Cortex of kidney (tissue), 1 donor: ENCODE measurements at places on chromosomes 7 and 10.

DNA sequence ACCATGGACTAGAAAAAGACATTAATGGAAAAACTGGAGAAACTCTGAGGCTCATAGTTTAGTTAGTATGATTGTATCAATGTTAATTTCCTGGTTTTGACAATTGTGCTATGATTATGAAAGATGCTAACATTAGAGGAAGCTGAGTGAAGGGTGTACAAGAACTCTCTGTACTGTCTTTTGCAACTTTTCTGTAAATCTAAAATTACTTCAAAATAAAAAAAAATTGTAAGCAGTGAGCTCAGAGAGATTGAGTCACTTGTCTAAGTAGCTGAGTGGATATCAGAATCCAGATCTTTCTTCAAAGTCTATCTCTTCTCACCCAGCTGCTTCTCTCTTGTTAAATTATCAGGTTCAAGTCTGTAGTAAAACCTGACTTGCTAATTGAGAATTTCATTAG, 181.1 kb downstream of the PLCE1 start:
- no peak for DNase-seq

DNA sequence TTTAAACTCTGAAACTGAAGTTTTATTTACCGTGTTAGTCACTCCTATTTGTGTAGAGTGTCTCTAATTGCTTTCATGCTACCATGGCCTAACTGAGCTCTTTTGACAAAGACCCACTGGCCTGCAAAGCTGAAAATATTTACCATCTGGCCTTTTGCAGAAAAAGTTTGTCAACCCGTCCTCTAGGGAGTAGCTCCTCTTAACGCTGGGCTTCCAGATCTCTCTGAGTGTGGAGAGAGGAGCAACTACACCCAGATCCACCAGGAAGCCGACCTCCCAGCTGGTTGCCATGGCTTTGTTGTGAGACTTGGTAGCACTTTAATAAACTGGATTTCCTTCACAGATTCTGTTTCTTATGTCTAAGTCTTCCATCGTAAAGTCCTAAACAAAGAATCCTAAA, 4.2 kb upstream of the C10orf71 start:
- no peak for DNase-seq

GRCh38 chr7:85119934-85120333, 66.9 kb downstream of the SEMA3D start:
- no peak for DNase-seq

GRCh38 chr10:114179148-114179547, at the start of gene TDRD1:
TDRD1 (plus strand) TSS chr10:114179353; CDS start chr10:114187832, 8,479 bp downstream.
- no peak for DNase-seq

- no peak for DNase-seq
Measured at GRCh38 chr10:119337796-119338432, 130.5 kb downstream of the GRK5 start.

GRCh38 chr7:158865462-158865922, 9.1 kb downstream of the DYNC2I1 start:
- DNase-seq = no peak

DNA sequence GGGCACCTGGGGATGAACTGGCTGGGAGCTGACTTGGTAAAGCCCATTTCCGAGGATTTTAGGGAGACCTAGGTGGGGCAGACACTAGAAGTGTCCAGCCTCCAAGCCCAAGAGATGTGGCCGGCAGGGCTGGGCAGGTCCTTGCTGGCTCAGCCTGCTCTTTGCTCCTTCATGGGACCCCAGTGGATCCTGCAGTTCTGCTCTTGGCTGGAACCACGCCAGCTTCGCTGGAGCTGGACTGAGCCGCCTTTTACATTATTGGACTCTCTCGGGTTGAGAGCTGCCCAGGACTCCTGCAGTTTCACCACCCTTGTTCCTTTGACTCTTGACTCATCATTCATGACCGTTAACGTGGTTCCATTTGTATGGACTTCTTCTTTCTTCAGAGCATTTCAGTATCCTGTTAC, 5.7 kb downstream of the PPIF start:
- no peak for DNase-seq

DNA sequence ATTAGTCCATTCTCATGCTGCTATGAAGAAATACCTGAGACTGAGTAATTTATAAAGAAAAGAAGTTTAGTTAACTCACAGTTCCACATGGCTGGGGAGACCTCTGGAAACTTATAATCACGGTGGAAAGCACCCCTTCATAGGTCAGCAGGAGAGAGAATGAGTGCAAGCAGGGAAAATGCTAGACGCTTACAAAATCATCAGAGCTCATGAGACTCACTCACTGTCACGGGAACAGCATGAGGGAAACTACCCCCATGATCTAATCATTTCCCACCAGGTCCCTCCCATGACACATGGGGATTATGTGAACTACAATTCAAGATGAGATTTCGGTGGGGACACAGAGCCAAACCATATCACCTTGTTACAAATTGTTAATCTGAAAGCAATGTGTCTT, 15.8 kb downstream of the TAS2R39 start:
- no peak for DNase-seq

GRCh38 chr10:1240341-1240775, 184.2 kb downstream of the WDR37 start:
- DNase-seq = no peak

DNA sequence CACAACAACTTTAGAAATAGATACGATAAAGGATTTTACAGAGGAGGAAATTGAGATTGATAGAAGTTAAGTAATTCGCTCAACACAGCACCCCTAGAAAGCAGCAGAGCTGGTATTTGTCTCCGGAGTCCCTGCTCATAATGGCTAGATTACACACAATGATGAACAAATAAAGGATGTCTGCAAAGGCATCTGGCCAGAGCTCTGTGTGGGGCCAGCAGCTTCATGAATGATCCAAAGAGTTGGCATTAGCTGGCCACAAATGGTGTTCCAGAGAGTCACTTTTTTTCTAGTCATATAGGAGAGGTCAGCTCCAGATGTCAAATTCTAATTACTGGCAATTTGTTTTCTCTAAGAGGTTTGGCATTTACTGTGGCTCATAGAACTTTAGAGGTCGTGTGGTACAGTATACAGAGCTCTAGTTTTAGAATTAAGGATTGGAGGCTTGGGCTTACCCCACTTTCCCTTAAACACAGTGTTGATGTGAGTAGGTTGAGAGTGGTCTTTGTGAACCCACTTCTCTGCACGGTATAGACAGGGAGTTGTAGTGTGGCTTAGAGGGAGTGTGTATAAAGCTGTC, 186.2 kb downstream of the BICC1 start:
- DNase-seq = no peak

DNA sequence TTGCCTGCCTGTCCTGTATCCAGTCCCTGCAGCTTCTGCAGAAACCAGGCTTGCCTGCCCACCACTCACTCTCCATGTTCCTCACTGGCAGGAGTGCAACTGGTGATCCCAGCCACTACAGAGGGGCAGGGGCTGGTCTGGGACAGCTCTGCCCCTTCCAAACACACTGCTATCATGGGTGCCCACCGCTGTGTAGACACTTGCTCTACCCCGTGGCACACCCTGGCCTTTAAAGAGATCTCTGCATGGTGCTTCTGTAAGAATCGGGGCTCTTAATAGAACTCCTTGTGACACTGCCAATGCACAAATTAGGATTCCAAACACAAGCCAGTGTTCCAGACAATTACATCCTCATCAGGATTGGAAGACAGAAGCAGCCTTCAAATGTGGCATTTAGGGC, 41.7 kb downstream of the C10orf90 start:
- no peak for DNase-seq

DNA sequence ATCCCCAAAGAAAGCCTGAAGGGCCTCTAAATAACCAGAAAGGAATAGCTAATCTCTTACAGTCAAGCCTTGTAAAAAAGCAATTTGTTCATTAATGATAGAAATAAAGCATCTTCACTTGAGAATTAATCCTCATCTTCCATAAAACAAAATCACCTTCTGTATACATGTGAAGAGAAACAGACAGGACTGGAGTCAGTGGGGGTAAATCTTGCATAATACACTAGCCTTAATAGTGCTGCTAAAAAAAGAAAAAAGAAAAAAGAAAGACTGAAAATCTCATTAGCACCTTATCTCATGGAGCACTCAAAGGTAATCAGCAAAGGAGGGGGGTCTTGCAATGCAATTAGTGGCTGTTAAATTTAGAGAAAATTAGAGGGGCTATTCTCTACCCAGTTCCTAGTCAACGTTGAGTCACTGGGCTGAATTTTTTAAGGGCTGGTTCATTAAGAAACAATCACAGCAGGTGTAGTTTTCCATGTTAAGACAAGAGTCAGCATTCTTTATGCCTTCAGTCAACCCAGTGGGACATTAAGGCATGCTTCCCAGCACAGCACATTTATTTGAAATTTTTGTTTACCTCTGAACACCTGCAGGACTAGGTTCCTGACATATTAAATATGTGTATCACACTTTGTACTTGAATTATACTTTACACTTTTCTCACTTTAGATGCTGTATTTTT, 1455.7 kb upstream of the CELF2 start:
- no peak for DNase-seq

- DNase-seq = no peak
Measured at GRCh38 chr7:13057462-13058200, 370.2 kb downstream of the ARL4A start.

- no peak for DNase-seq
Measured at GRCh38 chr7:142431491-142431890, 173.6 kb upstream of the PRSS58 start.

DNA sequence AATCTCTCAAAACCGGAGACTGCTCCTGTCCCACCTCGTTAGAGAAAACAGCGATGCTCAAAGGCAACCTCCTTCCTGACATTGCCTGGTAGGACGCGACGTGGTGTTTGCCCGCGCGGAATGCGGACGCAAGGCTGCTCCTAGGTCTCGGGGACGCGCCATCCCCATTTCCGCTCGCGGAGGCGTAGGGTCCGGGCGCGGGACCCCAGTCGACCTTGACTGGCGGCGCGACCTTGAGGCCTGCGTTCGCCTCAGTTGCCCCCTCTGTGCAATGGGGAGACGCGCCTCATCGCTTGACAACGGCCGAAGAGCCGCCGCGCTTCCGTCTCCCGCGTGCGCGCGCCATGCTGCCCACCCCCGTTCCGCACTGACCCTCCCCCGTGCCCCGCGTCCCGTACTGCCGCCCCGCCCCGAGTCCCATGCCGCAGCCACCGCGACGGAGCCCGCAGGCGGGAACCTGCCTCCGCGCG, 412 bp upstream of the PPIA start:
- DNase-seq = no peak

GRCh38 chr10:114174695-114175188, 739 bp upstream of the CCDC186 start:
- DNase-seq = no peak

GRCh38 chr10:51602326-51602725, 97.1 kb downstream of the CSTF2T start:
- no peak for DNase-seq

GRCh38 chr10:78296785-78297184, 263.1 kb downstream of the RPS24 start:
- no peak for DNase-seq

DNA sequence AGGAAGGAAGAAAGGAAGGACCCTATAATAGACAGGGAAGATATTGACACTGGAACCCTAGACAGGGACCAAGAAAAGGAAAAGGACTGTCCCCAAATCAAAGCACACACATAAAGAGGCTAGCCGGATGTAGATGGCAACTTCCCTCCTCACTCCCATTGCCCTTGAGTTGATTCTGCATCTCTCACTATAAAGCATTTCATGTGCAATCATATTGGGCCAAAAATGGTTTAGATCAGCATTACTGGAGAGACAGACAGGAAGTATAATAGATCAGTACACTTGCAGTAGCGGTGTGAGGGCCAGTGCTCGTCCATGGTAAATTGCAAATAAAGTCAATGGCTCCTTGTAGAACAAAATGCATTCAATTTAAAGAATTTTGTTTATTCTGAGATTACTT, 8.4 kb downstream of the IFIT3 start:
- no peak for DNase-seq

- no peak for DNase-seq
Measured at GRCh38 chr10:12333380-12334185, 15.8 kb upstream of the CAMK1D start.

DNA sequence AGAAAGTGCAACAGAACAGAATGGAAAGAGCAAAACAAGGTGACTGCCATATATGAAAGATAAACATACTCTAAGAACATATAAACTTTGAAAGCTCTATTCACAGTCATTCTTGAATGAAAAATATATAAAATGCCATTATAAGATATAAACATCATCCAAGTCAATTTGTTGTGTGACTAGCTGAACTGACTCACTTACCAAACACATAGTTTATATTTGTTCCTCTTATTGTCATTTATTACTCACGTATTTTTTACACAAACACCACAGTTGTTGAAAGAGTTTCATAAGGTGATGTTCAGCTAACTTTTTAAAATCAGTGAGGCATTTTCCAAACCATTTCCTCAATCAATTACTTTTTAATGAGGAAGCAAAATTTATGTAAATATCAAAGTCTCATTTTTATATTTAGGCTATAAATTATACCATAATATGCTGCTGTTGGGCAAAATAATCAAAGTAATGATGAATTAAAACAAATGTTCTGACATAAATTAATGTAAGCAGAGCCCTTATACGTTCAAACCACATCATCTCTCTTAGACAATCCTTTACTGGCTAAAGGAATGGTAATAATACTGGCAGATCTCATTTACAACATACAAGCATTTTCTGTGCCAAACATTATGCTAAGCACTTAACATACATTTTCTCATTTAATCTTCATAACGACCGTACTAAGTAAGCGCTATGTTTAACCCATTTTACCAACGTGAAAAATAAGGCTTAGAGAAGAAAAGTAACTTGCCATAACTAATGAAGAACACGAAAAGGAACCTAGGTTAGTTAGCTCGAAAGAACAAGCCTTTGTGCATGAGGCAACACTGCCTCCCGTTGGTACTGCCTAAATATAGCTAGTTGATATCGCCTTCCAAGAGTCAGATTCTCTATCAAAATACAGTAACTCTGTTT, 7.3 kb downstream of the LRRN3 start:
- DNase-seq = no peak

DNA sequence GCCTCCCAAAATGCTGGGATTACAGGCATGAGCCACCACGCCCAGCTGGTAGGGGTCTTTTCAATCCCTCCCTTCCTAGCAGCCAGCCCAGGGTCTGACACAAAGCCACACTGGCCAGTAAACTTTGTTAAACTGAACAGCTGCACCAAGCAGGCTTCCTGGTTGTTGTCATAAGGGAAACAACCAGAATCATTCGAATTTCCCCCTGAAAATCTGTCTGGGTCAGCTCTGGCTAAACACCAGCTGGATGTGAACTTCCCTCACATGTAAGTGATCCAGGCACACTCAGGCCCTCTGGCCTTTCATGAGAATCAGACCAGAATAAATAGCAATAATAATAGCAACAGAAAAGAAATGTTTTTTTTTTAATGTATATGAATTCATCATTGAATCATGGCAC, 7.4 kb downstream of the IMPDH1 start:
- no peak for DNase-seq
